Kidney capillary endothelial cell (primary cell): ENCODE measurements at places on chromosomes 1 and 21.

- no peak for DNase-seq
Measured at GRCh38 chr1:228272831-228273571, 65.2 kb downstream of the OBSCN start.

GRCh38 chr1:70090141-70090540, 115.2 kb downstream of the LRRC40 start:
- no peak for DNase-seq

GRCh38 chr1:15950763-15951295, 25.1 kb downstream of the ZBTB17 start:
- no peak for DNase-seq

GRCh38 chr1:11746092-11746491, 10.2 kb downstream of the AGTRAP start:
- no peak for DNase-seq

DNA sequence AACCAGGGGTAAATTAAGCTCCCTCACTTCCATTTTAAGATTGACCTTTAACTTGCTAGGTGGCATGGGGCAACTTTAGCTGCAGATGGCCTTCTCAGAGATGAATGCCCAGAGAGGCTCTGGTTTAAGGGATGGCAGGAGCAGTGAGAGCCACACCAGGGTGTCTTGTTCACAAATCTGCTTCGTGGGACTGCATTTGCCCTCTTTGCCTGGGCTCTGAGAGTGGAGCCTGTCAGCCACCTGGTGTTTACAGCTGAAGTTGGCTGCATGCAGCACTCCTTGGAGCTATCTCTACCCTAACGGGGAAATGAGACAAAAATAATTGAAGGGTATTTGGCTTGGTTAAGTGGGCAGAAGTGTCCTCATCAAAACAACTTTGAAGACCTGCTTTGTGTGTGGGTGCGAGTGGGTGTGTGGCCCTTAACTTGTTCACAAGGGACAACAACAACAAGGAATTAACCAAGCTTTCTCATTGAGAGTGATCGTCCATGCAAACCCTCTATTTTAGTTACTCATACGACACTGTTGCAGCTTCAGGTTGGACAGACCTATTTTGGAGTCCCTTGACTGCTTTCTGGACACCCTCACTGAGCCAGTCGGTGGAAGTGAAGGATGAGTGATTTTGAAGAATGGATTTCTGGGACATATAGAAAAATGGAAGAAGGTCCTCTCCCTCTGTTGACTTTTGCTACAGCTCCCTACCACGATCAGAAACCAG, 29.8 kb downstream of the PGM1 start:
- no peak for DNase-seq

GRCh38 chr1:177928194-177928593, 41.7 kb downstream of the SEC16B start:
- DNase-seq: no peak

DNA sequence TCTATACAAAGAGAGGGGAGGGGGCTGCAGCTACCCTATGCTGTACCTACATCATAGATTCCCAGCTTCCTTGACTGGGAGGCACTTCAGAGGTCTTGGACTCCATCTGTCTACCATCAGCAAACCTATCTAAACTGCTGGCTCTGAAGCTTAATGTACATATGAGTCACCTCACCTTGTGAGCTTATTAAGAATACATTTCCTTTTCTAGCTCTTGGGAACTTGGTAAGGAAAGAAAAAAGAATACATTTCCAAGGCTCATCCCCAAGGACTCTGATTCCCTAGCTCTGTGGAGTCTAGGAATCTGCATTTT, 50.0 kb upstream of the PRELP start:
- no peak for DNase-seq

DNA sequence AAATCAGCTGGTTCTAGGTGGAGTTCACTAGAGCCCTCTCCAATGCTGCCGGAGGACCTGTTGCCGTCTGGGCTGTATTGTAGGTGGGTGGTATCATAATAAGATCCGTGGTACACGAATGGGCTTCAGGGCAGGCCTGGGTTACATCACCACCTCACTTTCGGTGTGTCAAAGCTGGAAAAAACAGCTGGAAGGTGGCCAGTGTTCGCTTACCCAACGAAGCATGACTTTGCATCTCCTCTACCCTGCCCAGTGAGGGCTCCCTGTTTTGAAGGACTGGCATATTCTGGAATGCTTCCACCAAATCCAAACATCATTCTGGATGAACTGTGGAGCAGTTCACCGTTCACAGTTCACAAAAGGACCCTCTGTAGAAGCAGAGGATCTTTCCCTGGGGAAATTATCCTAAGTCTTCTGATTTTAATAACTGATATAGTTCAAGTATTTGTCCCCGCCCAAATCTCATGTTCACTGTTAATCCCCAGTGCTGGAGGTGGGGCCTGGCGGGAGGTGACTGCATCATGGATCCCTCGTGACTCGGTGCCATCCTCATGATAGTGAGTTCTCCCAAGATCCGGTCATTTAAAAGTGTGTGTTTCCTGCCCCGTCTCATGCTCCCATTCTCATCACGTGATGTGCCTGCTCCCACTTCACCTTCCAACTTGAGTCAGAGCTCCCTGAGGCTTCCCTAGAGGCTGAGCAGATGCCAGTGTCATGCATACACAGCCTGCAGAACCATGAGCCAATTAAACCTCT, 429.0 kb downstream of the KIF26B start:
- no peak for DNase-seq

- no peak for DNase-seq
Measured at GRCh38 chr1:1290238-1290731, 10.0 kb downstream of the SCNN1D start.

DNA sequence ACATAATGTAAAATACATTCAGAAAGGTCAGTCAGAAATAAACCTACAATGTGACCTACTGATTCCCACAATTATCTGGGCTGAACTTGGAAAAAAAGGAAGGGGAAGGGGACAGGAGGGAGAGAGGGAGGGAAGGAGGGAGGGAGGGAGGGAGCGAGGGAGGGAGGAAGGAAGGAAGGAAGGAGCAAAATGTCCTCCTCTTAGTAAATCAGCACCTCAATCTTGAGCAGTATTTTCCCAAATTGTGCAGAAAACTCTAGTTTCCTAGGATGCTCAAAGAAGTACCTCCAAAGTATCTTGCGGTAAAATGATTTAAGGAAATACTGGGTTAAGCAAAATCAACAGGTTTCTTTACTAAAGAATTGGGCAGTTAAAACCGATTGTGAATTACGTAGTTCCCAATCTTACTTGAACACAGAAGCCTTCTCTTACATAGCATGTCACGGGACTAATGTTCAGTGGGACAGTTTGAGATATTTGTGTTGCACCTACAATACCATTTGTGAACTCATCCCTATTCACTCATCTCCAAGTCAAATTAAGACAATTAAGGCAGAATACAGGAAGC, 51.0 kb upstream of the ASPM start:
- no peak for DNase-seq

DNA sequence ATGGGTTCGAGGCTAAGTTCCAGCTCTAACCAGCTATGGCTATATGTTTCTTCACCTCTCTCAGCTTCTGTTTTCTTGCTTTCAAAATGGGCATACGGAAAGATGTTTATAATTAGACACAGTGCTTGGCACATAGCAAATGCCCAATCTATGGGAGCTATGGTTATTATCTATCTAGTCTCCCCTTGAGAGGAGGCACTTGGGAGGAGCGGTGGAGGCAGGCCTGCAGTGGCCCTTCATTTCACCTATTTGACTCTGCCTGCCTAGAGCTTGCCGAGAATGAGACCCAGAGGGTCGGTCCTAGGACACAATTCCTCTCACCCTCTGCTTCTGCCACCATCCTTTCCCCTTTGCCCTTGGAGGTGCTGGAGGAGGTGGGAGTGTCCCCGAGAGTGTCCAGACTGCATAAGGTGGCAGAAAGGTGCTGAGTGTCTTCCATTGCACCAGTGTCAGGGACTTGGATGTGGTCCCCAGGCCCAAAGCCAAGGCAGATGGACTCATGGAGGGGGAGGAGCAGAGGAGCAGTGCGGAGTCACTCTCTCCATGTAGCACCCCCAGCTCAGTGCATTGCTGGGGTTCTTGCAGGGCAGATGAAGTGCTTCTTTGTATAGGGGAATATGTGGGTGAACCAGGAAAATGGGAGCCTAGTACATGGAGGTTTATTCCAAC, 9.0 kb downstream of the LGR6 start:
- no peak for DNase-seq

GRCh38 chr1:13823126-13823880, 123.3 kb downstream of the PRDM2 start:
- DNase-seq: no peak

- DNase-seq: peak; percentile 63
Measured at GRCh38 chr1:27568300-27569087, 35.5 kb downstream of the AHDC1 start.

- no peak for DNase-seq
Measured at GRCh38 chr1:225825607-225826007, 15.7 kb downstream of the EPHX1 start.

- DNase-seq: no peak
Measured at GRCh38 chr21:17051054-17051453, 461.8 kb upstream of the CXADR start.

GRCh38 chr1:95033843-95034242, 38.9 kb downstream of the ALG14 start:
- no peak for DNase-seq

- no peak for DNase-seq
Measured at GRCh38 chr1:20319456-20320220, 29.0 kb downstream of the VWA5B1 start.

GRCh38 chr1:213425376-213426030, 374.5 kb downstream of the RPS6KC1 start:
- DNase-seq: no peak

DNA sequence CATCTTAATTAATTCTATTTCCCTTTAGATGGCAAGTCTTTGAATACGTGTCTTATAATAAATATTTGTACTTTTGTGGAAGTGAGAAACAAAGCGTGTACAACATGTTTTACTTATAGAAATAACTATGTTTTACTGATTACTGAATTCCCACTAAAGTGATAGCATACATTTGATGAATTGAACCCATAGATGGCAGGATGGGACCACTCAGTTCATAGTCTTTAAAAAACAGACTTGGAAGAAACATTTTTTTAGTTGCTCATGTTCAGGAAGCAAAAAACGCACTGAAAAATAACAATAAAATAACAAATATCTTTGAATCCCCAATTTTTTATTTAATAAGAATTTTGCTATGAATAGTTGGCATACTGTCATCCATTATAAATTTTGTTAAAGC, 507.1 kb upstream of the ZRANB2 start:
- no peak for DNase-seq

- no peak for DNase-seq
Measured at GRCh38 chr1:198300451-198300850, 143.7 kb downstream of the NEK7 start.

DNA sequence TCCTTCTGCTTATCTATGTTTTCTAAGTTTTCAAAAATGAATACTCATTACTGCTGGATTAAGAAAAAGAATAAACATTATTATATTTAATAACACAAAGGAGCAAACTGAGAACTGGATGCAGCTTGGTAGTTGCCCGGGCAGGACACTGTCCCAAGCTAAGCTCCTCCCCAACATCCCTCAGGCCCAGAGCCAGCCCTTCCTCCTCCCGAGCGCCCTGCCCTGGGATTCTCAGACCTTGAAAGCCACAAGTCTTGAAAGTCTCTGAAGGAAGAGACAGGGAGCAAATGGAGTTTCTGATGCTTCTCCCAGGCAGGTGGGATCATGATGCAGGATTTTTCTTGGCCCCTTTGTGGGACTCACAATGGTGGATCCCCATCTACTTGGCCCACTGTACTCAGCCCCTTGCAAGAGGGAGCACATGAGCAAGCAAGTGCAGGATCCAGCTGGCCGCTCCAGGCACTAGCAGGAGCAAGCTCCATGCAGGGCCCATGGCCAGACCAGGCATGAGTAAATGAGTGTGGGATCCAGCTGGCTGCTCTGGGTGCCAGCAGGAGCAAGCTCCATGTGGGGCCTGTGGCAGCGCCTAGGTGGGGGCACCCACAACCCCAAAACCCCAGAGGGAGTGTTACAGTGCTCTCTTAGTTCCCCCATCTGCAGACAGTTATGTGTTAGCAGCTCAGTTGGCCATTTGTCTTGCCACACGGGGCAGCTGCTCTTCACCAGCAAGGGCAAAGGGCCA, 32.1 kb upstream of the RAB4A start:
- no peak for DNase-seq

GRCh38 chr1:201739492-201740085, 89.4 kb upstream of the IPO9 start:
- DNase-seq: no peak

GRCh38 chr1:38253314-38253713, 206.7 kb upstream of the POU3F1 start:
- no peak for DNase-seq

GRCh38 chr21:19540287-19540686, 1136.7 kb upstream of the TMPRSS15 start:
- no peak for DNase-seq

DNA sequence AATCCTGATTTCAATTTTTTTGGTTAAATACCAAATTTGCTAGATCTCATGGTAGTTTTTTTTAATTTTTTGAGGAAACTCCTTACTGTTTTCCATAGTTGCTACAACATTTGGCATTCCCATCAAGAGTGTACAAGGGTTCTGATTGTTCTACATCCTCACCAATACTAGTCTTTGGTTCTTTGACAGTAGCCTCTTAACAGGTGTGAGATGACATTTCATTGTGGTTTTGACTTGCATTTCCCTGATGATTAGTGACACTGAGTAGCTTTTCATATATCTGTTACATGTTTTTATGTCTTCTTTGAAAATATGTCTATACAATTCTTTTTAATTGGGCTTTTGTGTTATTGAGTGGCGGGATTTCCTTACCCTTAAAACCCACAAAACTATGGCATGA, 20.9 kb upstream of the RGS13 start:
- no peak for DNase-seq

- DNase-seq: peak; percentile 66
Measured at GRCh38 chr1:235513495-235514366, 9.5 kb upstream of the B3GALNT2 start.

DNA sequence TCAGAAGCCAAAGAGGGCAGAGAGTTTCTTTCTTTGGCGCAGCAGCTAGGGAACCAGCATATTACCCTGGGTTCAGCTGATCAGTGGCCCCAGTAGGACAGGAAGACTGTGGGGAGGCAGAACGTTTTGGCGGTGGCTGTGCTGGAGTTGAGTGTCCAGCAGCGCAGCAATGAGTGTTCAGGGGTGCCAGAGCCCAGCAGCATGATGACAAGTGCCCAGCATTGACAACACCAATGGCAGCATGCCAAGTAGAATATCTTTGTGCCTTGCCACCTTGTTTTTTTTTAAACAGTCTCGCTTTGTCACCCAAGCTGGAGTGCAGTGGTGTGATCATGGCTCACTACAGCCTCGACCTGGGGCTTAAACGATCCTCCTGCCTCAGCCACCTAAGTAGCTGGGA, 106.7 kb upstream of the CDC42BPA start:
- no peak for DNase-seq

GRCh38 chr1:67148516-67149178, 13.9 kb upstream of the C1orf141 start:
- no peak for DNase-seq

DNA sequence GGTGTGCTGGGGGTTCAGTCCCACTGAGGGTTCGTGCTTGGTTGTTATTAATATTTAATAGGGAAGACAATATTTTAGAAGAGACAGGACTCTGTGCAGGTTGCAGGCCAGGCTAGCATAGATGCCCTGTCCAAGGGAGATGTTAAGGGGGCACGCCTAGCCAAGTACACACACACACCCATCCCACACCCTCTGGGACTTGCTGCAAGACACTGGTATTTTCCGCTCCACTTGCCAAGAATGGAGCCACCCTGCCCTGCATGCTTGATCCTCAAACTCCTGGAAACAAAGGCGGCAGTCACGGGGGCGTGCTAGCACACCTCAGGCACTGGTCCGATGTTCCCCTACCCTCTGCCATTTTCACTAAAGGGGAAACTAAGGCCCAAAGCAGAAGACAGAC, 99.1 kb downstream of the MRPL37 start:
- DNase-seq: no peak
